AG04449 (cell line): ENCODE measurements at places on chromosomes 11 and 22.

GRCh38 chr11:124725719-124726105, 14.0 kb upstream of the NRGN start:
- DNase-seq: no peak

DNA sequence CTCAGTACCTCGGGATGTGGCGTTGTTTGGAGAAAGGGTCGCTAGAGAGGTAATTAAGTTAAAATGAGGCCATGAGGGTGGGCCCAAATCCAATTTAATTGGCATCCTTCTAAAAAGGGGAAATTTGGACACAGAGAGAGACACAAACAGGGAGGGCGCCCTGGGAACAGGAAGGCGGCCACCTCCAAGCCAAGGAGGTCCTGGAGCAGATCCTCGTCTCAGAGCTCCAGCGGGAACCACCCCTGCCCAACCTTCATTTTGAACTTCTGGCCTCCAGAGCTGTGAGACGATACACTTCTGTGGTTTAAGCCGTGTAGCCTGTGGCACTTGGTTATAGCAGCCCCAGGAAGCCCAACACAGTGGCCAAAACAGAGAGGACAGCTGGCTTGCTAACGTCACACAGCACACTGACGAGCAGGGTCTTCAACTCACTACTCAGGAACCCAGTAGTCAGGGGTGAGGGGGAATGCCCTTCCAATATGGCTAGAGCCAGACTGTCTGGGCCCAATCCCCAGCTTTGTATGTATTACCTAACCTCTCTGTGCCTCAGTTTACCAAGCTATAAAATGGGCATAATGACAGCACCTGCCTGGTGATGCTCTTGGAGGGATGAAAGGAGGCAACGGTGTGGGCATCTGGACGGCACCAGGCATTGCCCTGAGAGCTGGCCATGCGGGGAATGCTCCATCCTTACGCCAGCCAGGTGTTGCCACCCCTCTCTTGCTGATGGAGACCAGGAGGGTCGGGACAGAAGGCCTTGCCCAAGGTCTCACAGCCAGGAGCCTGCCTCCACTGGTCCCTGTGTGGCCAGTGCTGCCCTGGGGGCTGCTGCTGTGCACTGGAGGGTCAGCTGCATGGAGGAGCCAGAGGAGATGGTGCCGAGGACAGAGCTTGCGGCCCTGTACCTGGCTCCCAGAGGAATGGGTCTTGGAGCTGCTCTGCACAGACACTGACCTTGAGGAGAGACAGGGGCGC, 53.3 kb upstream of the LINC01488 start:
- DNase-seq: no peak

DNA sequence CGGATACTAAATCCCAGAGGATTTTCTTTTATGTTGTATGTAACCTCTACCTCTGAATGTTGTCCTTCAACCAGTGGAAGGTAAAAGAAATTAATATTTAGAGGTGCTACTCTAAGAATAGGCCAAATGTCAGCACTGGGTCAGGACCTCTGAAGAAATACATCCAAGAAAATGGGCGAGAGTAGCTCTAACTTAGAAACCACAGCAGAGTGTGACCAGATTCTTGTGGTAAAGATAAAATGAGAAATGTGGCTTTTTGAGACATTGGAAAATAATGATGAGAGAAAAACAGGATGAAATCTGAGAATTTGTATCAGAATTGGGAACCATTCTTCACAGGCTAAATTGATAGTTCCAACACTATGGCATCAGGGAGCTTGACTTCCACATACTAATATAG, 63.5 kb downstream of the CSTPP1 start:
- no peak for DNase-seq

DNA sequence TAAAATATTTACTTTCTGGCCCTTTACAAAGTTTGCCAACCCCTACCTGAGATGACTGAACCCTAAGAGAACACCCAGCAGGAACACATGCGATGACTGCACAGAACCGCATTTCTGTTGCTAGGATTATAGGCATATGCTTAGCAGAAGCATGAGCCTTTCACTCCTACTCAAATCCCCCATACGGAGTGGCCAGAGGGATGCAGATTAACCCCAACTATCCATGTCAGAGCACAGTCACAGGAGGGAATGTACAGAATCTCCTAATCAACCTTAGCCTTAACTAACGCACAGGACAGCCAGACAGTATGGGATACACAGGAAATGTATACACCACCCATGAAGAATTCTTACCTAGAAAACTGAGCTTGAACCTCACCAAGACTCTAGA, 6.2 kb downstream of the HPS4 start:
- DNase-seq: no peak

- DNase-seq: no peak
Observed at GRCh38 chr22:48952256-48953102, 875.2 kb downstream of the BRD1 start.

DNA sequence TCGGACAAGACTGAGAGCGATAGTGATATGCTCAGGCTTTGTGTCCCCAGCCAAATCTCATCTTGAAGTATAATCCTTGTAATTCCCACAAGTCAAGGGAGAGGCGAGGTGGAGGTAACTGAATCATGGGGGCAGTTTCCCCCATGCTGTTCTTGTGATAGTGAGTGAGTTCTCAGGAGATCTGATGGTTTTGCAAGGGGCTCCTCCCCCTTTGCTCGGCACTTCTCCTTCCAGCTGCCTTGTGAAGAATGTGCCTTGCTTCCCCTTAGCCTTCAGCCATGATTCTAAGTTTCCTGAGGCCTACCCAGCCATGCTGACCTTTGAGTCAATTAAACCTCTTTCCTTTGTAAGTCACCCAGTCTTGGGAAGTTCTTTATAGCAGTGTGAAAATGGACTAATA, 7.5 kb upstream of the FOLR2 start:
- DNase-seq: no peak

DNA sequence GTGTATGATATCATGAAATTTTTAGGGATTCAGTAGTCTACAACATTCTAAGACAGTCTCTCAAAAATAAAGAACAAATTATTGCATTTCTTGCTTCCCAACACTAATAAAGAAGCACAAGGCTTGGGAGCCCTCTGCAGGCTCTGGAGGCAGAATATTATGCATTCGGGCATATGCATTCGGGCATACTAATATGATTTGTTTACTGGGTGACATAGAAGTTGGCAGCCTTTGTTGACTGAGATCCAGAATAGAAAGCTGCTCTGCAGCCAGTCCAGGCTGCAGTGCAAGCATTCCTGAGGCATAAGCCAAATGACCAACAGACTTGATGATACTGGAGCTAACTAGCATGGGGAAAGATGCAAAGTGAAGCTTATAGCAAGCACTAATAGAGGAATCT, 945.5 kb downstream of the OPCML start:
- peak; percentile 44 for DNase-seq

GRCh38 chr11:101940901-101941520, 24.7 kb upstream of the ANGPTL5 start:
- DNase-seq: no peak

DNA sequence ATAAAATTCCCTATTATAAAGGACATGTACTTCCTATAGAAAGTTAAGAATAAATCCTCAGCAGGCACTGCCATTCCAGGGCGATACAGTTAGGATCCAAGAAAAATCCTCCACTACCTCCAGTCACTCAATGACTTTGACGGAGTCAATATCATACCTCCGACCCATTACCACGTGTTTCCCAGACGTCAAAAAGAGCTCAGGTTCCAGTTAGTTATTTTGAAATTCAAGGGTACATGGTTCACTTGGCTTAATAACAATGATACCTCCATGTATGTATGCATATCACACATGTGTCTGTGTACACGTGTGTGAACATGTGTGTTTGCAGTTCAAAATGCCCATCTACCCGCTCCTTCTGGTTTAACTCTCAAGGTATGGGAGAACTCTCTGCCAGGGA, 189.2 kb downstream of the SHANK2 start:
- DNase-seq: no peak

GRCh38 chr22:49411236-49411635, 416.4 kb downstream of the BRD1 start:
- no peak for DNase-seq

GRCh38 chr11:129592191-129592590, 216.5 kb downstream of the BARX2 start:
- no peak for DNase-seq

DNA sequence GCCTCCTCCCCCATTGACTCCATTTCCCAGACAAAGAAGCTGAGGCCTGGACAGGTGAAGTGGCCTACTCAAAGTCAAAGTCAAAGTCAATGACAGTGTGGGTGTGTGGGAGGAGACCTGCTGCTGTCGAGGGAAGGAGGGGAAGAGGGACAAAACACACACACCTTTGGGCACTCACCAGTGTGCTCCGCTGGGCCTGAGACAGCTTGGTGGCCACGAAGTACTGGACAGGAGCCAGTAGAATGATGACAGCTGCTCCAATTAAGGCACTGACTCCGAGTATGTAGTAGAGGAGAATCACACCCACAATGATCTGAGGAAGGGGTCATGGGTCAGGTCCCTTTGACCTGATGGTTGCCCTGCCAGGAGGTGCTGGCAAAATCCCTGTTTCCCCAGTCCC, 33.6 kb downstream of the ABCC8 start:
- DNase-seq: no peak

- no peak for DNase-seq
Observed at GRCh38 chr11:27420217-27420616, 52.4 kb downstream of the LGR4 start.

DNA sequence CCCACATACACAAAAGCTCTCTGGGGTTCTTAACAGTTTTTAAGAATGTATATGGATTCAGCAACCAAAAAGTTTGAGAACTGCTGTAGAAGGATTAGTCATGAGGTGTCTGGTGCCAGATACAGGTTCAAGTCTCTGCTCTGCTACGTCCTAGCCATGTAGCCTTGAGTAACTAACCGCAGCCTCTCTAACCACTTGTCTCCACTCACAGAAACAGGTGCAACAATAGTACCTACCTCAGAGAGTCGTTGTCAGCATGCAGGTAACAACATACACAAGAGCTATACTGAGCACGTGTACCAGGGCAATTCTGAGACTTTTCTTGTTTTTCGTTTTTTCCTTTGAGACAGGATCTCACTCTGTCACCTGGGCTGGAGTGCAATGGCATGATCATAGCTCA, 26.9 kb downstream of the CBX7 start:
- DNase-seq: no peak

GRCh38 chr22:32996702-32997101, 61.5 kb downstream of the SYN3 start:
- no peak for DNase-seq

DNA sequence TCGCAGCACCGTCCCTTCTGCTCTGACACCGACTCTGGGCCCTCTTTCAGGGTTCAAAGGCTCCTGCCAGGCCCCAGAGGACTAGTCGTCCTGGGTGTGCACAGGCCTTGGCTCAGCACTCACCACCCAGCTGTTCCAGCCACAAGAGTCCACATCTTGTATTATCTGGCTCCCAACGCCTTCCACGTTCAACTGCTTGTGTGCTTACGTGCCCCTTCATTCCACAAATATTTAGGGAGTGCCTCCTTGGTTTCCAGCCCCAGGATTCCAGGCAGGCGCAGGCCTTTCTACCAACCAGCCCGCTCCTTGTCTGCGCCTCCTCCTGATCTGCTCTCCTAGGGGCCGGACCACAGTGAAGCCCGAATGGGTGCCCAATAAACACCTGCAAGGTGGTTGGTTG, 70.9 kb downstream of the SCUBE1 start:
- no peak for DNase-seq

DNA sequence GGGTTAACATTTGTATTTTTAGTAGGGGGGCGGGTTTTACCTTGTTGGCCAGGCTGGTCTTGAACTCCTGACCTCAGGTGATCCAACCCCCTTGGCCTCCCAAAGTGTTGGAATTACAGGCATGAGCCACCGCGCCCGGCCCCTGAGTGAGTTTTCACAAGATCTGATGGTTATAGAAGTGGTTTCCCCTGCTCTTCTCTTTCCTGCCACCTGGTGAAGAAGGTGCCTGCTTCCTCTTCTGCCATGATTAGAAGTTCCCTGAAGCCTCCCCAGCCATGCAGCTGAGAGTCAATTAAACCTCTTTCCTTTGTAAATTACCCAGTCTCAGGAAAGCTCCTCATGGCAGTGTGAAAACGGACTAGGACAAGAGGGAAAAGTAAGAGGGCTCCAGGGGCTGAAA, 259.1 kb upstream of the PLET1 start:
- DNase-seq: no peak

- DNase-seq: no peak
Observed at GRCh38 chr11:113642090-113642489, 64.0 kb downstream of the TMPRSS5 start.

GRCh38 chr11:112761911-112762706, 199.1 kb upstream of the NCAM1 start:
- no peak for DNase-seq

DNA sequence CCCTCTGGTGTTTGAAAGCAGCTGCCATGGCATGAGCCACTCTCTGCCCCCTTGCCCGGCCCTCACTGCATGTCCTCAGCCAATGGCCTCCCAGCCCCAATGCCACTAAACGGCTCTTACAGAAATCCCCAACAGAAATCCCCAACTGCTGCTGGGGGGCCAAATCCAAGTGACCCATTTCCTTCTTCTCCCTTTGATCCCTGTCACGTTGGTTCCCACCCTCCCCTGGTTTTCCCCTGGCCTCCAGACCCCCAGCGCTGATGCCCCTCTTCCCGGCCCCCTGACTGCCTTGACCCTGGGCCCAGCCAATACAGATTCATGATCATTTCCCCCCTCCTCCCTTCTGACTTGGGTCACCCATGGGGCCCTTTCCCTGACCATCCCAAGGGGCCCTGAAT, 30.9 kb downstream of the IGLL1 start:
- no peak for DNase-seq

DNA sequence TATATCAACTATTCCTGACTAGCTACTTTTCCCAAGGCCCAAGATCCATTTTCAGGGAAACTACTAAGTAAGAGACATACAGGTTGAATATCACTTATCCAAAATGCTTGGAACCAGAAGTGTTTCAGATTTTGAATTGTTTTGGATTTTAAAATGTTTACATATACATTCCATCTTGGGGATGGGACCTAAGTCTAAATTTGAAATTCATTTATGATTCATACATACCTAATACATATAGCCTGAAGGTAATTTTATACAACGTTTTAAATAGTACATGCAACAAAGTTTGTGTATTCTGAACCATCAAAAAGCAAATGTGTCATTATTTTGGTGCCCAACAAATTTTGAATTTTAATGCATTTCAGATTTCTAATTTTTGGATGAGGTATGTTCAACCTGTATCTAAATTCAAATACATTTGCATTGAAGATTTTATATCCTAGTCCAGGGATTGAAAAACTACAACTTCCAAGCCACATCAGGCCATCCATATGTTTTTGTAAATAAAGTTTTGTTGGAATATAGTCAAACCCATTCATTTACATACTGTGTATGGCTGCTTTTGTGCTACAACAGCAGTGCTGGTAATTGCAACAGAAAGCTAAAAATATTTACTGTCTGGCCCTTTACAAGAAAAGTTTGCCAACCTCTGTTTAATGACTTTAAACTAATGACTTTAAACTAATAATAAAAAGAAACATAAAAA, 73.3 kb downstream of the CWF19L2 start:
- DNase-seq: no peak
